Muscle of back (tissue), 13 donors: ENCODE measurements at places on chromosomes 5 and 9. TPM values are rescaled to one million over a fixed set of nuclear protein-coding genes. Genes with fewer than 3 reads are reported as not detected.

ZNF658 gene
- polyA plus RNA-seq: 4.7 TPM

DNA sequence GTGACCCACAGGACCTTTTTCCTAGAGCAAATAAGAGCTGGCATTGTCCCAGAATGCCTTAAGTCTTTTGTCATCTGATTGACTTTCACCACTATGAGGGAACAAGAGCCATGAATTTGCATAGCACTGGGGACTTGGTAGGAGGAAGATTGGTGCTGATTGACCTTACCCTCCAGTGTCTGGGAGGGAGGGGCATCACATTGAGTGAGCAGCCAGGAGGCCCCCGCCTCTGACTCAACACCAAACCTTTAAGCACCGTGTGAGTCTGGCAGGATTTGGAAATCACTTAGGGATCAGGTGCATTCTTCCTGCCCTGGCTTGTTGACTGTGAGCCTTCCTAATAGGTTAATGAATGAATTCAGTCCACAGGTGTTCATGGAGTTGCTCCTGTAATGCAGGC lies 40.7 kb downstream of the WNK2 start:
- no peak for DNase-seq

DNA sequence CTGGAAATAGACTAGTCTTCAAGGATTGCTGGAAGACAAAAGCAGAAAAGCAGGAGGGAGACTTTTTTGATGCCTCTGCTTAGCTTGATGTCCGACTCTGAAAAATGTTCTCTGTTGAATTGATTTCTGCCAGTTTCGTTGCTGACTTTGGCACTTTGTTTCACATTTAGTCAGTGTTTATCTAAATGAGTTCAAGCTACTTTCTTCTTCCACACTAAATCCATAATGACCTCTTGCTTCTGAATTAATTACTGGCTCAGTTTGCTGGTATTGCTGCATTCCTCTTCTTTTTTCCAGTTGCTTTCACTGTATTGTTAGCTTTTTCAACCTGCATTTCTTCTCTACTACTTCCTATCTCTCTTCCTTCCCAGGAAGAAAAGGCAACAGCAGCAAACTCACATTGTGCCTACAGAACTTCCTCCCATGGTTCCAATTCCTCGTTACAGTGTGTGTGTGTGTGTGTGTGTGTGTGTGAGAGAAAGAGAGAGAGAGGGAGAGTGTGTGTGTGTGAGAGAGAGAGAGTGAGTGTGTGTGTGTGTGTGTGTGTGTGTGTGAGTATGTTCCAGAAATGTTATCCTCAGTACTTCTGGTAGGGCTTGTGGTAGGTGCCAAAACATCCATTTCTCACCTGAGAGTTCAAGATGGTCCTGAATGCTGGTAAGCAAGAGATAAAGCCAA lies 234.8 kb downstream of the CSNK1G3 start:
- no peak for DNase-seq

DMRTA1 gene
- not detected for polyA plus RNA-seq

INSL4 gene
- polyA plus RNA-seq: not detected
